ENCODE measurements at places on chromosomes 3 and 15.

GRCh38 chr15:57915827-57916531, 149.5 kb downstream of the ALDH1A2 start:
- no peak for DNase-seq

DNA sequence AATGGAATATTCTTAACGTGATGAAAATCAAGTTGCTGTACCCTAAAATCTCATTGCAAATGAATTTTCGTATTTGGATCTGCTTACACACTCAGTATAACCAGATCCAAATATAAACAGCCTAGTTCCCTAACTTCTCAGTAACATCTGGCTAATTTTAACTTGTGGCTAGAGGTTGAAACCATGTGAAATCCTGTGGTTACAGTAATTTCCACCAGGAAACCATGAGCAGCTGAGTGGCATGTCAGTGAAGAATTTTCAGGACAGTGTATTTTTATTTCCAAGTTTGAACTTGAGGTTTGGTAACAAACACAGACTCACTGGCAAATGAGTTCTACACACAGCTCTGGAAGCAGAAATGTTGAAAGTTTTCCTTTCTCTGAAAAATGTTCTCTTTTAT, 754.1 kb downstream of the NR2F2 start:
- no peak for DNase-seq

- DNase-seq, result no peak
Measured at GRCh38 chr3:53579636-53580035, 85.2 kb downstream of the CACNA1D start.

DNA sequence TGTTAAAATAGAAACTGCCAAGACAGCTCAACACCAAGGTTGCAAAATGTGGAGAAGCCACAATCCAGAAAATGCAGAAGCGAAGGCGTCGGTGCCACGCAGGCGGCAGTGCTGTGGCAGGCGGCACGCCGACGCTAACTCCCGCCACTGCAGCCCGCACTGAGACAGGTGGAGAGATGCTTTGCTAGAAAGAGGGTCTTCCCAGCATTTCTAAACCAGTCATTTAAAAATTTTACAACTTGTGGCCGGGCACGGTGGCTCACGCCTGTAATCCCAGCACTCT, 23.2 kb downstream of the CYFIP1 start:
- no peak for DNase-seq

DNA sequence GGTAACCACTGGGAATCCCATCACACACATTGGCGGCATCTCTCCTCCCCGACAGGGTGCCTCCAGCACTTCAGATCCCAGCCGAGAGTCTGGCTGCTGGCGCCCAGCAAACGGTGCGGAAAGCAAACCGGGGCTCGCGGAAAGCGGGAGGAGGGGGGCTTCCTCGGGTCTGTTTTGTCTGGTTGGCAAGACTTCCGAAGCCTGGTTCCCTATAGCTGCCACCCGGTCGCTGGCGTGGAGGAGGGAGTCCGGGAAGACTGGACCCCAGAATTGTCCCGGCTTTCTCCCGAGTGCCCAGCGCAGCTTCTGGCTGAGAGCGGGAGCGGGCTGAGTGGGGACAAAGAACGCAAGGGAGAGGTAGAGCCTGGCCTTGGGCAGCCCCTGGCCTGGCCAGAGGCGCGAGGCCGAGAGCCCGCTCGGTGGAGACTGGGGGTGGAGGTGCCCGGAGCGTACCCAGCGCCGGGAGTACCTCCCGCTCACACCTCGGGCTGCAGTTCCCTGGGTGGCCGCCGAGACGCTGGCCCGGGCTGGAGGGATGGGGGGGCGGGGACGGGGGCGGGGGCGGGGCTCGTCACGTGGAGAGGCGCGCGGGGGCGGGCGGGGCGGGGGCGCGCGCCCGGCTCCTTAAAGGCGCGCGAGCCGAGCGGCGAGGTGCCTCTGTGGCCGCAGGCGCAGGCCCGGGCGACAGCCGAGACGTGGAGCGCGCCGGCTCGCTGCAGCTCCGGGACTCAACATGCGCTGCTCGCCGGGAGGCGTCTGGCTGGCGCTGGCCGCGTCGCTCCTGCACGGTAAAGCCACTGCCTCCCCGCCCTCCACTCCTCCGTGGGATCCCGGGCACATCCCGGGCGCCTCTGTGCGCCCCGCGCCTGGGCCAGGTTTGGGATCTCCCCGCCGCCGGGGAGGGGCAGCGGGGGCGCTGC, at the start of gene CHRNA7:
Gene CHRNA7, plus strand, starts transcription at position 654 of the 920 bp plus-strand sequence. Its CDS starts 80 bp downstream, at position 734.
- DNase-seq, result no peak

DNA sequence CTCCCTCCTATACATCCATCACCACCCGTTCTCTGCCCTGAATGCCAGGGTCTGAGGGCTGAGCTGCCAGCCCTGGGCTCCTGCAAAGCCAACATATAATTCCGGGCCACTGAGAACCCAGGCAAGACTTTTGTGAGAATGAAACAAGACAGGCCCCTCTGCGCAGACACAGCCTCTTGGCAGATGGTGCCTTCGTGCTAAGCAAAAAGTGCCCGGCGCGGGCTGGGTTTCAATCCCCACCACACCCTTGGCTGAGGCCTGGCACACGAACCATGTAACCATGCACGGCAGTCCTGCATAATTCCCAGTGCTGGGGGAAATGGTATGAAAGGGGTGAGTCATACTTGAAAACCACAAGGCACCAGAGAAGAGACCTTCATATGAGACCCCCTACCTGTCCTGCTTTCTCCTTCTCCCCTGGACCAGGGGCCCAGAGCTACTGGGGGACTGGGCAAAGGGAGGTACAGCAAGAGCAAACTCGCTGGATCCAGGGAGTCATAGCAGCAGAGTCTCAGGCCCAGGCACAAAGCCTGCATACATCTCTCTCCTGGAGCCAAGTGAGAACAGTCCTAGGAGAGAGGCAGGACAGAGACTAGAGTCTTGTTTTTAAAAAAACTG, 26.1 kb upstream of the LOXL1 start:
- DNase-seq, result no peak

DNA sequence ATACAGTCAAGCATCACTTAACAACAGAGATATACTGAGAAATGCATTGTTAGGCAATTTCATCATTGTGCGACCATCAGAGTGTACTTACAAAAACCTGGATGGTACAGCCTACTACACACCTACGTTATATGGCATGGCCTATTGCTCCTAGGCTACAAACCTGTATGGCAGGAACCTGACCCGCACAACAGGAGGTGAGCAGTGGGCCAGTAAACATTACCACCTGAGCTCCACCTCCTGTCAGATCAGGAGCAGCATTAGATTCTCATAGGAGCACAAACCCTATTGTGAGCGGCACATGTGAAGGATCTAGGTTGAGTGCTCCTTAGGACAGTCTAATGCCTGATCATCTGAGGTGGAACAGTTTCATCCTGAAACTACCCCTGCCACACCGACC, 89.7 kb downstream of the SCAPER start:
- no peak for DNase-seq

GRCh38 chr3:134360046-134360445, 14.2 kb downstream of the AMOTL2 start:
- DNase-seq, result no peak

DNA sequence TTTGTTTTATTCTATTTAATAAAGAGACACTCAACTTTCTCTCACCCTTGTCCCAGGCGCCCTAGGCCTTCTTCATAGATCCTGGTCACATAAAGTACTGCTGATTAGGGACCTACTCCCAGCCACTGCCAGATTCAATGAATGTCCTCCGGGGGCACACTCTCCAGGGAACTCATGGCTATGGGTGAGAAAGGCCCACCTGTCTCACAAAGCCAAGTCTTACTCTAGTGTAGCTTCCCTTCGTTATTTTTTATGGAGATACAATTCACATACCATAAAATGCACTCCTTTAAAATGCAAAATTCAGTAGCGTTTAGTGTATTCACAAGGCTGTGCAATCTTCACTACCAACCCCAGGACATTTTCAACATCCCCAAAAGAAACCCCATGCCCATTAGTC, 87.8 kb downstream of the ADCY5 start:
- no peak for DNase-seq

DNA sequence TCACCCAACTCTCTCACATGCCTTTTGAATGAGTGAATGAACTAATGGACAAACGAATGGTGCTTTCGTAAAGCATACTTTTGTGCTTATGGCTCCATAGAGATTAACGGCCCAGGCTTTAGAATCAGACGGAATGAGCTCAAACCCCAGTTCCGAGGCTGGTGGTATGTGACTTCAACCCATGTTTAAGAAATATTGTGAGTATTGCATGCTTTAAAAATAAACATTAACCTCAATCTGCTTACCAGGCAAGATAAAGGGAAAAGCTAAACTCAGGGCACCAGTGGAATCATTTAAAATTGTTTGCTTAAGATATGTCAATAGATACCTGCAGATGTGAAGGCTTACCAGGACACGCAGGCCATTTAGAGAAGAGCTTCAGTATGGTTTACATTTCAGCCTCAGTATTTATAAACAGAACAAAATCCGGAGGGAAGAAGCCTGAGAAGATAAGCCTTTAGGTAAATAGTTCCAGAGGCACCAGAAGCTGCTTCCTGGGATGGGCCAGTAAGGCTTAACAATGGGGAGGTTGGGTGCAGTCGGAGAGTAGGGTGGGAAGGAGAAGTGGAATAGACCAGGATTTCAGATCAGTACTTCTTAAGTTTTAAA, 186.4 kb downstream of the ADAMTS9 start:
- no peak for DNase-seq

DNA sequence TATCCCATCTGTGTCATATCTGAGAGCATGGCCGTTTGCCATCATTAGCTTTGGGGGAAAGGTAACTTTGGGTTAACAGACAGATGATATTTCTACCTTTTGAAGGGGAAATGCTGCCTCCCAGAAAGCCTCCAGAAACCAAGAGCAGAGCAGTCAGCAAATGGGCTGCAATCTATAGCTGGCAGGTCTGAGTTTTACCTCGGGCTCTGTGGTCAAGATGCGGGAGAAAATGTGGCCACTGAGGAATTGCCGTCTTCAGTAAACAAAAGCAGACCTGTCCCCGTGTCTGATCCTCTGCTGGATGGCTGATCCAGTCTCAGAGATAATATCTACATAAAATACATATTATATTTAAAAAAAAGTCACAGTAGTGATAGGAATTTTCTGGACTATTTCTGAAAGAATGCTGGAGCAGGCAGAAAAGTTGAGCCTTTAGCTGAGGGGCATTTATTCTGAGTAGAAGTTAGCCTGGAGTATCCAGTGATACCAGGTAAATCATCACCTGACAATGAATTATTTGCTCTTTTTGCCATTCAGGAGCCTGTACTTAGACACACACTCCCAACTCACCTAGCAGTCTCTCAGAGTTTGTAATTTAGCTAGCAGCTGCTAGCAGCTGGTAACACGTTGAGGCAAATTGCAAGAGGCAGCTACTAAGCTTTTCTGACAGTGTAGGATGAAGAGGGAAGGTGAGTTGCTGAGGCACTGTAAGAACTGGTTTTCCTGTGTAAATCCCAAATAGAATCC, 285.3 kb upstream of the RARB start:
- DNase-seq, result no peak

GRCh38 chr15:39331584-39331983, 249.3 kb upstream of the THBS1 start:
- DNase-seq, result no peak

- no peak for DNase-seq
Measured at GRCh38 chr15:60020736-60021135, 16.6 kb downstream of the FOXB1 start.

- no peak for DNase-seq
Measured at GRCh38 chr3:87796843-87797185, 262.0 kb downstream of the CGGBP1 start.

DNA sequence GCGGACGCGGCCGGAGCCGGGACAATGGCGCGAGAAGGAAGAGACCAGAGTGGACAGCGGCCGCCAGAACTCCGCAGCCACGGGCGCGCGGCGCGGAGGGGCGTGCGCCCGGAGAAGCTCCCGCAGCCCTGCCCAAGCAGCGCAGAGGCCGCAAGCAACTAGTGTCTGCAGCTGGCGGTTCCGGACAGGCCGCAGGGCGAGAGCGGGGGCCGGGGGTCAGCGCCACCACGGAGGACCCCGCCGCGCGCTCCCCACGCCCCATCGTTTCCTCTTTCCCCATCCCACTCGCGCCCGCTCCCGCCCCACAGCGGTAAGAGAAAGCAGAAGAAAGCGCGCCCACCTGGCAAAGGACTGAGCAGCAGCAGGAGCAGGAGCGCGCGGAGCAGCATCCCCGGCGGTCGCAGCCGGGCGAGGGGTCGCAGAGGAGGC, 440 bp downstream of the PRTG start:
- no peak for DNase-seq

DNA sequence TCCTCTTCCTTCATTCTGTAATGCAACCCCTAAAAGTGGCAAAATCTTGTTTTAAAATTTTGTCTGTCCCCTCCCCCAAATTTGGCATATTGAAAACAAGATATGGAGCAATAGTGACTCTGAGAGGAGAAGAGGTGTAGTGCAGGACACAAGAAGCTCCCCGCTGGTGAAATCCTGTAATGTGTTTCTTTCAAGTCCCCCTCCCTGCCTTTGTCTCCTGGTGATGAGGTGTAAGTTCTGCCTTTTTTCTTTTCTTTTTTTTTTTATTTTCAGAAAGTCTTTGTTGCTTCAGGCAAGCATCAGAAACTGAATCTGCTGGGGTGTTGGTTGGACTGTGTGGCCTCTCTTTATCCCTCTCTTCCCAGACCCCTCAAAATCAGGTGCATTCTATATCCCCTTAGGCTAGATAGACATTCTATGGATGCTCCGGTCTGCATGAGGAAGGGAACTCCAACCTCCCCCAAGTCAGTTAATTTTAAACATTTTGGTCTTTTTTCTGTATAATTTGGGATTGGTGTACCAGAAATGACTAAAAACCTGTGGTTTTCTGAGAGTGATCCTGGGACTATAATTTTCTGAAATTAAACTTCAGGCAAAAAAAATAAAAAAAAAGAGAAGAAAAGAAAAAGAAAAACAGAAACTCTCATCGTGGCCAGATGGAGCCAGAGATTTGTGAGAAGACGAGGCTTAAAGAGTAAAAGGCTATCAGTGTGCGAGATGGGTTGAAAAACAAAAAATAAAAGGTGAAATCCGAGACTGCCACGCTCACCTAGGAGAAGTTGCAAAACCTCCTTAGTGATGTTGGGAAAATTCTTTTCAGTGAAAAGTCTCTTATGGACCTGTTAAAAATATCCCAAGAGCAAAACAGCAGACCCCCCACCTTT, 21.4 kb downstream of the ACKR2 start:
- no peak for DNase-seq

DNA sequence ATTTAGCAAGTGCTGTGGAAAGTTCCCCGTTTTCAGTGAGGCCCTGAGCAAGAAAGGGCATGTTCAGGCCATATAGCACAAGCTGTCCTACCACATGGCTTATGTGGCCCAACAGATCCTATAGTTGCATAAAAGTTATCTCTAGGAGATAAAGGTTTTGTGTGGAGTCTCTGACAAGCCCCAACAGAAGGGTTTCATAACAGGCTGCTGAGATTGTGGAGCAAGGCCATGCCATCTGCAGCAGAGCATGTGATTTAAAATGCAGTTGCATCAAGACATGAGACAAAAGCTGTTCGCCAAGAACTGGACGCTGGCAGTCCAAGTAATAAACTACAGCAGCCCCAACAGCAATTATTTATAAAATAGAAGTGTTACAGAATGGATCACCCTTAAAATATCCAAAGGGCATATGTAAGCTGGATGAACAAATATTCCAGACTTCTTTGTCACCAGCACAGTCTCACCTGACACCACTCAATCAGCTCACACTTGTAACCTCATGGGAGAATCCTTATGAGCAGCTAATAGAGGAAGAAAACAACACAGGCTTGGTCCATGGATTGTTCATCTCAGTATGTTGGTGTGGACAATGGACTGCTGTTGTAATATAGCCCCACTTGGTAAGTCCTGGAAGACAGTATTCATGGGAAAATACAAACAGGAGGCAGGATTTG, 14.4 kb upstream of the CLDN1 start:
- no peak for DNase-seq
